ENCODE measurements at places on chromosomes 6 and 20. TPM values are rescaled to one million over a fixed set of nuclear protein-coding genes. Genes with fewer than 3 reads are reported as not detected.

MAP1LC3A gene
- 42.8 TPM for polyA plus RNA-seq

PM20D2 gene
- polyA plus RNA-seq, result 2.4 TPM

CD109 gene
- polyA plus RNA-seq, result 1.9 TPM

C20orf96 gene
- polyA plus RNA-seq, result 3.6 TPM

PRSS16 gene
- polyA plus RNA-seq, result not detected

PPP1R14C gene
- 64.6 TPM for polyA plus RNA-seq

EGFL8 gene
- polyA plus RNA-seq, result 4.3 TPM

TMEM30A gene
- polyA plus RNA-seq, result 54.2 TPM

JPH2 gene
- polyA plus RNA-seq, result 144 TPM

MTHFD1L gene
- 9.1 TPM for polyA plus RNA-seq

TFAP2A gene
- 0.30 TPM for polyA plus RNA-seq

SLC17A2 gene
- polyA plus RNA-seq, result not detected

VWA7 gene
- polyA plus RNA-seq, result 6.2 TPM

GPSM3 gene
- polyA plus RNA-seq, result 2.9 TPM

C6orf132 gene
- 0.30 TPM for polyA plus RNA-seq

ZNF165 gene
- polyA plus RNA-seq, result 0.46 TPM

POU5F1 gene
- 0.72 TPM for polyA plus RNA-seq

IL17A gene
- polyA plus RNA-seq, result not detected

SIM1 gene
- polyA plus RNA-seq, result not detected

GSTA3 gene
- polyA plus RNA-seq, result not detected

MC3R gene
- polyA plus RNA-seq, result not detected

Data from heart left ventricle (tissue), 16 donors.